ENCODE measurements at places on chromosomes 6 and 20. TPM values are rescaled to one million over a fixed set of nuclear protein-coding genes. Genes with fewer than 3 reads are reported as not detected.

NKX2-4 gene
- not detected for total RNA-seq

PLA2G7 gene
- total RNA-seq = not detected

C20orf202 gene
- total RNA-seq = not detected

SLC35F1 gene
- not detected for total RNA-seq

CCDC167 gene
- total RNA-seq = 57.1 TPM

RIPPLY2 gene
- not detected for total RNA-seq

POPDC3 gene
- total RNA-seq = not detected

KCNK16 gene
- total RNA-seq = not detected

B4GALT5 gene
- 18.6 TPM for total RNA-seq

TOX2 gene
- 1.6 TPM for total RNA-seq

OR2J3 gene
- not detected for total RNA-seq

RFX6 gene
- not detected for total RNA-seq

MUCL3 gene
- total RNA-seq = not detected

ZFP57 gene
- not detected for total RNA-seq

OR2B3 gene
- not detected for total RNA-seq

NEURL2 gene
- total RNA-seq = 0.99 TPM

TREM1 gene
- total RNA-seq = 4.3 TPM

EYA2 gene
- total RNA-seq = not detected

DTNBP1 gene
- total RNA-seq = 16.3 TPM

TCP11 gene
- not detected for total RNA-seq

BPIFB1 gene
- total RNA-seq = not detected

MEP1A gene
- total RNA-seq = not detected

SPATS1 gene
- not detected for total RNA-seq

B3GAT2 gene
- not detected for total RNA-seq

SNX14 gene
- total RNA-seq = 22.6 TPM

GSTA1 gene
- total RNA-seq = not detected

PXDC1 gene
- total RNA-seq = 0.36 TPM

LPA gene
- total RNA-seq = not detected

PACRG gene
- not detected for total RNA-seq

DCDC2 gene
- not detected for total RNA-seq

CASP8AP2 gene
- total RNA-seq = 27.4 TPM

POM121L2 gene
- not detected for total RNA-seq

VWA7 gene
- 0.89 TPM for total RNA-seq

AHI1 gene
- total RNA-seq = 18.8 TPM

AGER gene
- 17.0 TPM for total RNA-seq

WFDC12 gene
- total RNA-seq = not detected

PLG gene
- total RNA-seq = not detected

TUBE1 gene
- 53.7 TPM for total RNA-seq

BTNL2 gene
- not detected for total RNA-seq

NRSN1 gene
- not detected for total RNA-seq

BACH2 gene
- total RNA-seq = 75.1 TPM

SPATA25 gene
- 0.38 TPM for total RNA-seq

TSPO2 gene
- total RNA-seq = not detected

DDX43 gene
- total RNA-seq = not detected

CLPSL2 gene
- total RNA-seq = not detected

KCNS1 gene
- total RNA-seq = 0.48 TPM

ANKRD60 gene
- not detected for total RNA-seq

SEL1L2 gene
- not detected for total RNA-seq

Measured in activated naive CD4-positive, alpha-beta T cell treated with anti-CD3 and anti-CD28 coated beads for 36 hours (primary cell).